ENCODE measurements at places on chromosomes 3 and 15.
A peak's percentile ranks its signal among the peaks of the same experiment; 100 is the strongest.

DNA sequence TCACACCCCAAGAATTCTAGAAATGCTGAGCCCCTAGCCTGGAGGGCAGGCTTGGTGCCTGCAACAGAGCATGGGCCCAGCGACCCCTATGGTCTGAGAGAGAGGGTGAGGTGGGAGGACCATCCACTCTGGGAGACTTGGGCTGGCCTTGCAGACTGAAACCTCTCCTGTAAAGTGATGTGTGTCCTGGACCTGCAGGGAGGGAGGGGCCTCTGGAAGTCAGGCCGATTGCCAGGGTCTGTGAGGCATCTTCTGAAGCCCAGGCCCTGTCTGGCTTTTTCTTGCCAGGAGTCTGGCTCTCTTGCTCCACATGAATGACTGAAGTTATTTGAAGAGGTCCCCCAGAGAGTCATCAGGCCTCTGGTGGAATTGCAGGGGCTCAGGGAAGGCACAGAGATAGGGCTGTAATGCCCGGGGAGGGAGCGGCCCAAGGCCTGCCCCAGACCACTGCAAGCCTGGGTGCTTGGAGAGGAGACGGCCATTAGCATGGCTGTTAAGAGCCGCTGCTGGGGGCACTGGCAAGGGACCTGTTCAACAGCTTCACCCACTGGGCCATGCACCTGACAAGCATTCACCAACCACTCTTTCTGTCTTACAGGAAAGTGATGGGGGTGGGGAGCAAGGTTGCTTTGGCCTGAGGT lies 56.0 kb upstream of the CHRNA7 start:
- DNase-seq: no peak

GRCh38 chr3:72095521-72095920 lies 310.6 kb upstream of the PROK2 start:
- DNase-seq: no peak

DNA sequence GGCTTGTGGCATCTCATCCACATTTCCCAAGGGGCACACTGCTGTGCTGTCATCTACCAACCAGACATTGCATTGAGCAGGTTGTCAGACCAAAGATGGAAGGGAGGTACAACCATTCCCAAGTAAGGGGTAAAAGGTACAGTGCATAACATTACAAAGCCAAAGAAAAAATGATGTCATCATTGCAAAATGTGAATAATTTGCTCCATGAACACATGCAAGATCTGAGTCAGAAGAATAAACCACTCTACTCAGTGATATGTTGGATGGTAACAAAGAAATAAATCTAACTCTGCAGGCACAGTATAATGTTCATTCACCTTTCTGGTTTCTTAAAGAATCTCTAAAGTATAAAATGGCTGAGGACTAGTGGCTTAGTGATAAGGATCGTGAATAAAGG lies 202.7 kb downstream of the MAGI1 start:
- DNase-seq: no peak

GRCh38 chr3:124895756-124896155 lies 8.6 kb upstream of the ITGB5 start:
- no peak for DNase-seq

GRCh38 chr3:25783661-25784512 lies 644 bp upstream of the NGLY1 start:
- no peak for DNase-seq

- DNase-seq: no peak
These were observed 4.4 kb downstream of the TGFBR2 start for GRCh38 chr3:30610702-30611368.

GRCh38 chr15:88580532-88580931 lies 34.1 kb upstream of the DET1 start:
- no peak for DNase-seq

- DNase-seq: no peak
These were observed 47.0 kb upstream of the PPIB start for GRCh38 chr15:64209680-64210334.

GRCh38 chr15:72983801-72984545 lies 68.3 kb upstream of the NEO1 start:
- DNase-seq: no peak

GRCh38 chr3:132669256-132669777 lies 9.2 kb downstream of the UBA5 start:
- no peak for DNase-seq

DNA sequence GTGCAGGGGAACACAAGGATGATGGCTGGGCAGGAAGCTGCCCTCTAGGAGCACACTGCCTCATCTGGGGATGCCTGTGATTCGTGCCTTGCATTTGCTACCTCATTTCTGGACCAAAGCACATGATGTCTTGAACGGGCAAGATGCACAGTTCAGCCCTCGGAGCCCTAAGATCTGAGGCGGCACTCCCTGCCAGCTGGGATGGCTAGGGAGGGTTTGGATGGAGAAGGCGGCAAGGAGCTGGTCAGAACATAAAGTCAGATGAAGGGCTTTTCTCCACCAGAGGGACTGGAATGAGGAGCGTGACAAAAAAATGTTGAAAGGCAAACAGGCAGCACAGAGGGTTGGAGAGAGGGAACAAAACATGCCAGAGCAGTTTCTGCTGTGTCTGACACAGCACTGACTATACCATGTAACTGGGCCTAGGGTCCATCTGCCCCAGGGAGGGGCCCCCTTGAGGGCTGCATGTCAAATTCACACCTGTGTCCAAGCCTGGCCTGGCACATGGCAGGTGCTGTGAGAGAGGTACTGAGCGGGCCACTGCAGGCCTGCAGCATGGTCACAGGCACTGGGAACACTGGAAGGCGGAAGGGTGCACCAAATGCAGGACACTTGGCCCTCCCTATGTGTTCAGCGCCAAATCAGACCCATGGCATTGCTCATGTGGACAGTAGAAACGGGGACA lies 21.7 kb downstream of the TMEM43 start:
- DNase-seq: no peak

DNA sequence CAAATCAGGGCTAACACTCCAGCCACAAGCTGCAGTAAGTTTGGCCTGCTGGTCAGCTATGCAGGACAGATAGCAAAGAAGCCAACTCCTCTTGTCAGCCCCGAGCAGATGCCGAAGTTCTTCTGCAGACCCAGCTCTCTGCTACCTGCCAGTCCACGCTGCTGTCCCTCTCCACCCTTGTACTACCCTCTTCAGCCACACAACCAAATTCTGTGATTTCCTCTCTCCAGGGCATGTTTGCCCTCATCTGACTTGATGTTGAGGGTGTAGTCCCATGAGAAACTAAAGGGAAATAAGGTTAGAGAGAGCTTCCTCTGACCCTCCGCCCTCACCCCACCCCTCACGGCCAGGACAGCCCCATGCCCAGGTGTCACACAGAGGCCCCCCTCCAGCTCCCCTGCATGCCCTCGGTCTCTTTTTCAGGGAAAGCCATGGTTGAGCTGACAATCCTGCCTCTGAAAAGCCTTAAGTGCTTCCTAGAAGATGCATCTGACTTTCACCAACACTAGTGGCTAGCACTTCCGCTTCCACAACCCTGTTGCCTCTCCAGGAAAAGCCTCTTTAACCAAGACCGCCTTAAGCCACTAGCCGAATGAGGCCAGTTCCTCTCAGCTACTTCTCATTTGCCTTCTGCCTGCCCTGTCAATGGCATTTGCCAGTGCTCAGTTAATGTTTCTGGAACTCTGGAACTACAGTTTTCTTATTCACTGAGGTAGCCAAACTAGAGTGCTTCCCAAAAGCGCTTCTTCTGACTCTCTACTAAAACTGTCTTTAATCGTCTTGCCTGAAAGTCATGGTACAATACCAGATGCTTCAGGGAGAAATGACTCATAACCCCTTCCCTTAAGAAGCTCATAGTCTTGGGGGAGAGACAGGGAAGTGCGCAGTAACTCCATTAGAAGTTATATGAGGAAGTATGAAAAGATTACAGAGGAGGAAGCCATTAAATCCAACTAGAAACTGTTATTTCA lies 300.4 kb upstream of the STT3B start:
- DNase-seq: no peak

- DNase-seq: no peak
These were observed 68.0 kb upstream of the NDUFB4 start for GRCh38 chr3:120528163-120528562.

- DNase-seq: no peak
These were observed 43.4 kb downstream of the TPRA1 start for GRCh38 chr3:127546970-127547733.

- DNase-seq: no peak
These were observed 134.6 kb upstream of the KBTBD8 start for GRCh38 chr3:66863205-66864111.

DNA sequence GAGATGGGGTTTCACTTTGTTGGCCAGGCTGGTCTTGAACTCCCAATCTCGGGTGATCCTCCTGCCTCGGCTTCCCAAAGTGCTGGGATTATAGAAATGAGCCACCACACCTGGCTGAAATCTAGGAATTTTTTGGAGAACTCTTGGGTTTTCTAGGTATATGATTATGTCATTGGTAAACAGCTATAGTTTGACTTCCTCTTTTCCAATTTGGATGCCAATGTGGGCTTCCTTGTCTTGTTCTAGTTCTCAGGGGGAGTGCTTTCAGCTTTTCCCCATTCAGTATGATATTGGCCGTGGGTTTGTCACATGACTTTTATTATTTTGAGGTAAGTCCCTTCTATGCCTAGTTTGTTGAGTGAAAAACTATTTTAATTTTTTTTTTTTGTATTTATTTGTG lies 17.9 kb downstream of the KCNMB3 start:
- no peak for DNase-seq

DNA sequence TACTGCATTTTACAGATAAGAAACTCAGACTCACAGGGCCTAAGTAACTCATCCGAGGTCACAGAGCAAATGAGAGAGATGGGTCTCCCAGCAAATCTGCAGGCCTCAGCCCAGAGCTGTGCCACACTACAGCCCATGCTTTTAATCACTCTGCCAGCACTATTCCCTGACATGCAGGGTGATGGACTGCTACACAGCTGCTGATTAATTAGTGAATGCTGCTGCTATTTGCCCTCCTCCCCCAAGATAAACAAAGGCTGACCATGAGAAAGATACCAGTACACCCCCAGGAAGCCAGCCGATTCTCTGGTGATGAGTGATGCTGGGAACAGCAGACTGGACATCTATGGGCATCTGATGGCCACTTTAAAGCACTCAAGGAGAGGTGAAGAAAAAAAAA lies 39.3 kb downstream of the RFTN1 start:
- no peak for DNase-seq

DNA sequence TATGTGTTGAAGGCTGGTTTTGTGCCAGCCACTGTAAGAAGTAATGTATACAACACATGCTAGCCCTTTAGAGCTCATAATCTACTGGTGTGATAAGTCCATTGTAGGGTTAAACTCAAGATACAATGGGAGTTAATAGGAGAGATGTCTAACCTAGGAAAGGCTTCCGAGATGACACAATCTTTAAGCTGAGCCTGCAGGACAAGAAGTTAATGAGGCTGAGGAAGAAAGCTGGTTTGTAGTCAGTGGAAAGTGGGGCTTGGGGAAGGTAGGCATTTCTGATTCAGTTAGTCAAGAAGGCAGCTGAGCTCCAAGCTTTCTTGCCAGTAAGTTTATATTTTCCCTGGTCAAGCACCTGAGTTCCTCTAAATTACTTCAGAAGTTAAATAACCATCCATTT lies 83.0 kb upstream of the TGFBR2 start:
- no peak for DNase-seq

DNA sequence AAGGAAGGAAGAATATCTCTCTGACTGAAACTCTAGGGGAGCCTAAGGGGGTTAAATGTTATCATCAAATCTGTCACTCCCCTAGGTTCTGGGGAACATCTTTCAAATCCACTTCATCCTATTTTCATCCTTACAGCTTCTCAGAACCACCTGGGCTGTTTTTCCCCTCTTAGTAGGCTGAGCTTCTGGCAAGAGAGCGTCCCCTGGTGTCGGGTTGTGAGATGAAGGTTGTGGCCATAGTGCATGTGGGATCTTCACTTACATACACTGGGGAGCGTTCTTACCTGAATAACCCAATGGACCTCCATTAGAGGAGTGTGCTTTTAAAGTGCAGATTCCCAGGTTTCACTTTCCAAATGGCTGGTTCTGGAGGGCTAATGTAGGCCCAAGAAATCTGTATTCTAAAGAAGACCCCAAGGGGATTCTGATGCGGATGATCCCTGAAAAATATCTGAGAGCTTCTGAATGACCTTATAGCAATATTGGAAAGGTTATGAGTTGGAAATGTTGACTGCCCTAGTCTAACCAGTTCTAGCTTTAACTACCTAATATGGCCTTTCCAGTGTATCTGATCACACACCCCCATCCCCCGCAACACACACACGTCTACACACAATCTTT lies 663.7 kb downstream of the AGBL1 start:
- peak; percentile 54 for DNase-seq
